ENCODE measurements at places on chromosomes 5 and 9.

DNA sequence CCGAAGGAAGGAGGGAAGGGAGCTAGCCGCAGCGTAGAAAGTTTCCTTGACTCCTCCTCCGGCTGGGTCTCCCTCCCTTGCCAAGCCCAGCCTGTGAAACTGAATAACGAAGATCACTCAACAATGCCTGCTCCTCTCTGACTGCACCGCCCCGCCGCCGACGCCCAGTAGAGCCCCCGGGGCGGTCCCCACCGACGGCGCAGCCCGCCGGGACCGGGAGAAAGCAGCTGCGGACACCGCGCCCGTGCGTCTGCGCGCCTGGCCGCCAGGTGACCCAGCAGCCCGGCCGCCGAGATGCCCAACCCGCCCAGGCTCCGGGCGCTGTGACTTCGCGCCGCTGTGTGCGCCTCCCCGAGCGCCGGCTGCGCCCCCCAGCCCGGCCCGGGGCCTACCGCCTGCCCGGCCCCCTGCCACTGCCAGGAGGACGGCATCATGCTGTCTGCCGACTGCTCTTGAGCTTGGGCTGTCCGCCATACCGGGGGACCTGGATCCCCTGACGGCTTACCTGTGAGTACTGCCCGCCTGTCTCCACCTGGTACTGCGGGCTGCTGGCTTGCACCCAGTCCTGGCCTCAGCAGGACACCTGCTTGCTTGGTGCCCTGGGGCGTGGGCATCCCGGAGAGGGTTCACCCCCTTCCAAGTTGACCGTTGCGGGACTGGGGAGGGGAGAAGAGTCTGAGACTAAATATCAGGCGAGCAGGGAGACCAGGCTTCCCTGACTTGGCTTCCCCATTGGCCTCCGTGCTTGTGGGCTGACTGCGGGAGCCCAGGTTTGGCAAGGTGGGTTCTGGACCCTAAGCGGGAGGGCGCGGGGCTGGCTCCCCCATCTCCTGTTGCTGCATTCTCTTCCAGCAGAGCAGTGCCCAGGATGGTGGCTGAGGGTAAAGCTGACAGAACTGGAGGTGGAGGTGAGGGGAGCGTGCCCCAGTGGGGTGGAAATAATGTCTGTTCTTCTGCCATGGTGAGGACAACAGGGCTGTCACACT, 26.2 kb upstream of the SPTLC1 start:
- no peak for DNase-seq

- no peak for DNase-seq
These were observed 59.5 kb upstream of the GGTA1 start for GRCh38 chr9:121559183-121559582.

- DNase-seq = no peak
These were observed 4.2 kb downstream of the USP20 start for GRCh38 chr9:129839324-129840023.

DNA sequence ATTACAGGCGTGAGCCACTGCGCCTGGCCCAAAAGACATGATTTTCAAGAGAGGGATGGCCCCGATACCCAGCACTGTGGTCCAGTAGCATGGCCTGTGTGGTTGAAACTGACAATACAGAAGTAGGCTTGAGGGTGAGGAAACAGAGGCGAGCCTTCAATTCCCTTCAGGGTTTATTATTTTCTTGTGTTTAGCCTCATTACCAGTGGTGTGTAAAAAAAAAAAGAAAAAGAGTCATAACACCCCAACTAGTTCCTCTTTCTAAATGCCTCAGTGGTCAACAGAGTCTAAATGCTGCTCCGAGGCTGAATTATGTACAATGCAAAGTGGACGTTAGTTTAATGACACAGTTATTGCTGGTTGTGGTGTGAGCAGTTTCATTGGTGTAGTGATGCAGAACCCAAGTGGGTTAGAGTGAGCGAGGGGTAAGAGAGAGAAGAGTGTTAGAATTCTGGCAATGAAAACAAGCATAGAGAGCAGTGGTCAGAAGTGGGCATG, 58.8 kb downstream of the SNX30 start:
- no peak for DNase-seq

GRCh38 chr5:93078082-93079038, 502.7 kb downstream of the NR2F1-AS1 start:
- peak; percentile 83 for DNase-seq

- no peak for DNase-seq
These were observed 11.3 kb upstream of the GLIPR2 start for GRCh38 chr9:36125062-36125855.

GRCh38 chr9:135408476-135409254, 70.9 kb upstream of the PPP1R26 start:
- no peak for DNase-seq

- peak; percentile 27 for DNase-seq
These were observed 128.0 kb downstream of the RASEF start for GRCh38 chr9:82934949-82935348.

DNA sequence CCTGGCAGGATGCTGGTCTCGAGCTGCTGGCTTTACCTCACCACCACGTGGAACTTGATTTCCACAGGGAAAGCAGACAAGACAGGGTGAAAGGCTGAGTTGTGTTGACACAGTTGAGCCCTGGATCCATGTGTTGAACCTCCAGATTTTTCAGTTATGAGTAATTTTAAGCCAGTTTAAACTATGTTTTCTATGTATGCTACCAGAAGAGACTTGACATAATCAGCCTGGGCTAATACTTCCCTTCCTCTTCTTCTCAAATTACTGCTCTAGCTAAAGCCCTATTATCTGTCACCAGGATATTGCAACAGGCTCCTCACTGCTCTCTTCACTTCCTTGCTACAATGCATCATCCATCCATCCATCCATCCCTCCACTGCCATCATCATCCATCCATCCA, 12.0 kb upstream of the PHYKPL start:
- DNase-seq = no peak

DNA sequence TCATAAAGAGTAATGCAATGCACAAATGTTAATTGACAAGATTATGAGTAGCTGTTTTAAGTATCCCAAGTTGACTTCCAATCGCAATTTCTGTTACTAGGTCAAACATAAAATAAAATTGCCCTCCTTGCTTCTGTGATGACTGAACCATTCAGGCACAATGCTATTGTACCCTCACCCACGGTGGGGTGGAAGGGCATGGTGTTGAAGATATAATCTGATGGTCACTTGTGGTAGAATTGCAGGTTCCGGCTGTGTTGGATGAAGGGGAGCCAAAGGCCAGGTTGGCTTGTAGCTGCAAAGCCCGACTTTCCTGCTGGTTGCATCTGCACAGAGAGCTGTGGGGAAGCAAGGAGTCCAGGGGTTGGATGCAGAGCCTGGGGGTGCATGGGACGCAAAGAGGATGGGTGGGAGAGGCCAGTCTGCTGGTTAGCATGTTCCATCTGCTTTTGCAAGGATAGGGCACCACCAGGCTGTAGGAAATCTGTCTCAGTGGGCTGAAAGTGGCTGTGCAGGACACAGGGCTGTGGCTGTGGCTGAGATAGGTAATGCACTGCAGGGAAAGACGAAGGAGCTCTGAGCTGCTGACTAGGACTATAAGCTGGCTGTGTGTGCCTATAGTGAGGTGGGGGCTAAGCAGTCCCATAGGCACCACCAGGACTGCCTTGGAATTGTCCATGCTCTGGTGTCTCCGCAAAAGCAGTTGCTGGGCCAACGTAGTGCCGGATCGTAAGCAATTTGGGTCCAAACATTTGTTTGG, 31.5 kb upstream of the PUM3 start:
- DNase-seq = no peak

- DNase-seq = no peak
These were observed 1.3 kb upstream of the OR13J1 start for GRCh38 chr9:35871545-35871944.

DNA sequence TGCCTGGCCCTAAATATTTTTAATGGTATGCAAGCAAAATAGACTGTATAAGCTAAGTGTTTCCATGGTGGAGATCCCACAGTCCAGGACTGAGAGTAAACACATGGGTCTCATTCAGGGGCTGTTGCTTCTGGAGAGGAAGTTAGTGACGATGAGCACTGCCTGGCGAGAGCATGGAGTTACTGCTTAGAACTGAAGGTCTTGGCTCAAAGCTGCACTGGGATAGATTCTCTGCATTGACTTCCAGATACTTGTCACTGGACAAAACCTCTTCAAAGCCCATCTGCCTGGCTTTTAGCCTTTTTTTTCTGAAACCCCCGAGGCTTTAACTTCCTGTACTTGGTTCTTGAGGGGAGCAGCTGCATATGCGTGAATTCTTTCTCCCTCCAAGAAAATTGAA, 39.2 kb downstream of the GPR107 start:
- no peak for DNase-seq

DNA sequence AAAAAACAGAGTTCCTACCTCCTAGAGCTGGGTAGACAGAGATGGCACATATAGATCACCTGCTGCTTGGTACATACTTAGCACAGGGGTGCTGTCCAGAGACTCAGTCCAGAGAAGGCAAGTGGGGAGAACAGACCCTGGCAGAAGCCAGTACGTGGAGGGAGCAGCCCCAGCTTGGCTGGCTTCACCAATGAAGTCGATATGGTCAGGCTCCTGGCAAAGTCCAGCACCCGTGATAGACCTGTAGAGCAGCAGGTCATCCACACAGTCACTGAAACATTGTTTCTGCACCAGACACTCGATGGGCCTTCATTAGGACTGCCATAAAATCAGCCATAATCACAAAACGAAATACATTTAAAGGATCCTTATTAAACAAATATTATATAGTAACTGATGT, 45.8 kb downstream of the WHRN start:
- no peak for DNase-seq

DNA sequence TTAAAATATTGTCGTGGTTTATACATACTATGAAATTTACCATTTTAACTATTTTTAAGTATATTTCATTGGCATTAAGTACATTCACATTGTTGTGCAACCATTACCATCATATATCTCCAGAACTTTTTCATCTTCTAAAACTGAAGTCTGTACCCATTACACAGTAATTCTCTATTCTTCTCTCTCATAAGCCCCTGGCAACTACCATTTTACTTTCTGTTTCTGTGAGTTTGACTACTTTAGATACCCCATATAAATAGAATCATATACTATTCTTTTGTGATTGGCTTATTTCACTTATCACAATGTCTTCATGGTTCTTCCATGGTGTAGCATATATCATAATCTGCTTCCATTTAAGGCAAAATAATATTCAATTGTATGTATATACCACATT, 30.3 kb downstream of the NDUFS4 start:
- no peak for DNase-seq

DNA sequence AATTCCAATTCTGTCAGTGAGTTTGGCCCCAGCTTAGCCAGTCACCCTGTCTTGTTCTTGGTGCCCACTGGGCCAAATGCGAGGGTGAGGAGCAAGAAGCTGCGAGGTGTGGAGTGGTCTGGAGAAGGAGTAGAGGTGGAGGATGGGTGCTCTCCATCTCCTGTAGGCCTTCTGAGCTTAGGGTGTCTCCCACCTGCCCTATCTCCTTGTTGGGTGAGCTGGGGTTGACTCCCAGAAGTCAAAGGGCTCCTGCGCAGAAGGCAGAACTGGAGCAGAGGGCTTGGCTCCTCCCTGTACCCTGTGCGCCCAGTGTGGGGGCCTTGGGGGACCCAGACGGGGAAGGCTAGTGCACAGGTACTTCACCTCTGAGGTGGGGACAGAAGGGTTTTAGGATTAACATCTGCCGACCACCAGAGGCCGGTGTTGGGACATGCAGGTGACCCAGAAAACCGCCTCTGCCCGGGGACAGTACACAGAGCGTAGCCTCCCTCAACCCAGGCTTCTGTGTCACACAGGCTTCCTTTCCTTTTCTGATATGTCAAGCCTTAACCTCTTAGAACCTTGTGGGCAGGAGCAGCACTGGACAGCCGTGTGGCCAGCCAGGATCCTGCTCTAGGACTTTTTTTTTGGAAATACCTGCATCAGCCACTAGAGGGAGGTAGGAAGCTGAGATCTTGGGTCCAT, 16.9 kb downstream of the IL5 start:
- DNase-seq = peak; percentile 27

GRCh38 chr9:123382653-123383511, 26.9 kb downstream of the CRB2 start:
- DNase-seq = no peak

DNA sequence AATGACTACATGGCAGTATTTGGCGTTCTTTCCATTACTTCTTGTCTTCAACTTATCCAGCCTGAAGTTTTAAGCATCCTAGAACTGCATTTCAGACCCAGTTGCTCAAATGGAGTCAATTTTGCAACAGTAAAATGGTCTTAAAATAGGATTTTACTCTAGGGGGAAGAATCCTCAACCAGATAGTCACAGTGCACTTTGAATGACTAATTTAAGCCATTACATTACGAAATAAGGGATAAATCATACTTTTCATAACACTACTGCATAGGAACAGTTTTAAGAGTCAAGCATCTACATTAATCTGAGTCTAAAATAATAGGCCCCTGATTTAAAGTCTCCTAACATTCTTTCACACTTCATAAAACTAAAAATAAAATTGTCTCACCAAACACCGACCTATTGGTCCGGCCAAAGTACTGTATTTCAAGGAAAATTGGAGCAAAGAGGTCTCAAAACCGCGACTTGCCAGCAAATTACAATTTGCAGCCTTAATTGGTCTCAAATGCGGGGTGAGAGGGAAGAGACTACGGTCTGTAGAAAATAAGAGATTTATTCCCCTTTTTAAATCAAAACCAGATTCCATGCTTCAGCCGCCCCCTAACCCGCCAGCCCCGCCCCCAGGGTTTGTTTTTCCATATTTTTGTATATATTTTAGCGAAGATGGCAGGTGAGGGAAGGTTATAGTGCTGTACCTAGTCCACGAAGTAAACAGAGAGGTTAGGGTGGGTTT, 1.2 kb upstream of the SMARCA2 start:
- DNase-seq = no peak

- DNase-seq = no peak
These were observed 1.7 kb downstream of the SRD5A1 start for GRCh38 chr5:6634788-6635430.

GRCh38 chr5:141050622-141051520, at the start of gene PCDHB1:
Gene PCDHB1 (plus strand): TSS chr5:141051374. CDS start chr5:141051471, 97 bp downstream.
- no peak for DNase-seq

DNA sequence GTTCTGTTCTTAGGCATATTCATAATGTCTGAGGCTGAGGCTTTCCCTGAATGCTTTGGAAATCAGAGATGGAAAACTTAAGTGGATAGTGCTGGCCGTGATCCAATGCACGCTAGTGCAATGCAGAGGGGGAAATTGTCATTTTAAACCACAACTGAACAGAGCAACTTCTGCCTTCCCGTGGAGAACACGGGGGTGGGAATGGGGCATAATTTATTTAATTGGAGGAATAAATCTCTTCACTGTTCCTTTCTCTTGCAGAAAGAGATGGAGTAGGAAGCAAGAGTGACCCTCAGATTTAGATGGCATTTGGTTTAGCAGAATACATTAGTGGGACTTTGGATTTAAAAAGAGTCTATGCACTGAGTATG, 22.9 kb upstream of the NREP start:
- DNase-seq = no peak
